IPS DF 6.9 (cell line): ENCODE measurements at places on chromosomes 7 and 10.

GRCh38 chr7:96034940-96035727 lies 262.8 kb downstream of the DYNC1I1 start:
- no peak for DNase-seq

DNA sequence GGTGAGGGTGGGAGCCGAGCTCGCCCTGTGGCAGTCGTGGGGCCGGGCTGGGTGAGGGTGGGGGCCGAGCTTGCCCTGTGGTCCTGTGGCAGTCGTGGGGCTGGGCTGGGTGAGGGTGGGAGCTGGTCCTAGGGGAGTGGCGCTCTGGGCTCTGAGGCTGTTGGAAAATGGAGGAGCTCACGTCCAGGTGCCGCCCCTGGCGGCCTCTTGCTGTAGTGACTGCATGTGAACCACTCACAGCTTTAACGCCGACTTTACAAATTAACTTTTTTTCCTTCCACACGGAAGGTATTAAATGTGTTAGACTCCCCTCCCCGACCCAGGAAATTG lies 312.6 kb downstream of the WDR37 start:
- peak; percentile 66 for DNase-seq

- no peak for DNase-seq
Measured at GRCh38 chr10:129193148-129193547, 273.9 kb upstream of the MGMT start.

GRCh38 chr7:82331234-82331633 lies 112.3 kb downstream of the CACNA2D1 start:
- no peak for DNase-seq

GRCh38 chr7:38594949-38595348 lies 36.2 kb downstream of the AMPH start:
- no peak for DNase-seq

DNA sequence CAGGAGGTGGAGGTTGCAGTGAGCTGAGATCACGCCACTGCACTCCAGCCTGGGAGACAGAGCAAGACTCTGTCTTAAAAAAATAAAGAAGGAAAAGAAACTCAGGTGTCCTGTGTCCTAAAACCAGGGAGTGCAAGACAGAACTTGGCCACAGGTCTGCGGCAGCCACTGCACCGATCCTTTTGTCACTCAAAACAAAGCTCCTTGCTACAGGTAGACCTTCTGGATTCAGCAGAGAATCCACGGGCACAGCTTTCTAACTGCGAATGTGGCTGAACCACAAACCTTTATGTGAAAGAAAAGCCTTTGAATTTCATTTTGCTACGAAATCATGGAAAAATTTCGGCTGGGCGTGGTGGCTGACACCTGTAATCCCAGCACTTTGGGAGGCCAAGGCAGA lies 634.9 kb downstream of the CALN1 start:
- DNase-seq = no peak

- DNase-seq = no peak
Measured at GRCh38 chr10:110597476-110597875, 30.0 kb downstream of the SMC3 start.

GRCh38 chr10:124221356-124222317 lies 128.2 kb upstream of the CHST15 start:
- DNase-seq = no peak

- no peak for DNase-seq
Measured at GRCh38 chr10:92753865-92754264, 64.1 kb downstream of the HHEX start.

DNA sequence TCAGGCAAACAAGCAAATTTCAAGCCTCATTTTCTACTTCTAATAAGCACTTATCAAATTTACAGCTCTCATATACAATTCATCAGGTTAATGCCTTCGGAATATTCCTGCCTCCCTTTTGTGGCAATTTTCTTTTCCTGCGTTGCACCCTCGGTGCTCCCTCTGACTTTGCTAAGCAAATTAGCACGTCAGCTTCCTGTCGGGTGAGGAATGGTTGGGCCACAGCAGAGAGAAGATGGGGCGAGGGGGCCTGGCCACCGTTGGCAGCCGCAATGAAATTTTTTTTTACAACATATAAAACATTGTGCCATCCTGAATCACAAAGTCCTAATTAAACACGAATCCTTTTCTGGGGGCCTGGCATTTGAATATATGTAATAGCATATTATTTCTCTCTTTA lies 28.1 kb downstream of the ELFN1 start:
- no peak for DNase-seq

DNA sequence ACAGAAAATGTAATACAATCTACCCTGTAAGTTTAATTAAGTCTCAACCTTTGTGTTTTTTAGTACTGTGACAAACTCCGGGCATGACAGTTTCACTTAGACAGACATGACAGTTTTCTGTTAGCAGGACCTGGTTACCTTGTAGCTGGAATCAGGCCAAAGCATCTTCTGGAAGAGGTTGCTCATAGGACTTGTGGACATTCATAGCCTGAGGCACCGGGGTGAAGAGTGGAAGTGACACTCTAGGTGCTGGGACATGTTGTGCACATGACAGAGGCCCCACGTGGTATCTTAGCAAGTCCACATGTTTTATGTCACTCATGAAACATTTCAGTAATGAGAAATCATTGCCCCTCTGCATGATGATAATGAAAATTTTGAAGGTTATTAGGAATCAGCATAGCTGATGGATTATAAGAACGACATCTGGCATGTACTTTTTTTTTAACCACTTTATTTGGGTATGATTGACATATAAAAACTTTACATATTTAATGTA lies 441.4 kb downstream of the CNTNAP2 start:
- DNase-seq = no peak

- DNase-seq = no peak
Measured at GRCh38 chr7:95471071-95471470, 14.7 kb upstream of the ASB4 start.

GRCh38 chr10:92068900-92069299 lies 145.3 kb downstream of the BTAF1 start:
- DNase-seq = no peak

DNA sequence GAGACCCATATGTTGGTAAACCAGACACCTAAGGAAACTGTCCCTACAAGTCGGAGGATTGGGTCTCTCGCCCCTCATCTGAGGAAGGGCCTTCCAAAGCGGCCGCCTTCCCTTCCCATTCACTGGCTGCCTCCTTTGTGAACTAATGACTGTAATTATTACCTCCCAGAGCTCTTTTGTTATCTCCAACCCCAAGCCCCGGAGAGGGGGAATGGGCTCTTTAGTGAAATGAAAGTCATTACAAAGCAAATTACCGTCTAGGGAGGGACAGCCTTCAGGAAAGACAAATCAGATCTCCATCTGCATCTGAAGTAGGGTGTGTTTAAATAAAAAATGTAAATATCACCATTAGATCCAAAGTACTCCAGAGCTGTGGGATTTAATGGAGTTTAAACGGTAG lies 2.6 kb upstream of the GAD2 start:
- no peak for DNase-seq

GRCh38 chr10:132064082-132064755 lies 1.5 kb upstream of the JAKMIP3 start:
- no peak for DNase-seq

GRCh38 chr7:30436046-30436445 lies 42.5 kb downstream of the NOD1 start:
- no peak for DNase-seq

GRCh38 chr10:9305018-9305655 lies 1250.6 kb downstream of the GATA3 start:
- DNase-seq = no peak

DNA sequence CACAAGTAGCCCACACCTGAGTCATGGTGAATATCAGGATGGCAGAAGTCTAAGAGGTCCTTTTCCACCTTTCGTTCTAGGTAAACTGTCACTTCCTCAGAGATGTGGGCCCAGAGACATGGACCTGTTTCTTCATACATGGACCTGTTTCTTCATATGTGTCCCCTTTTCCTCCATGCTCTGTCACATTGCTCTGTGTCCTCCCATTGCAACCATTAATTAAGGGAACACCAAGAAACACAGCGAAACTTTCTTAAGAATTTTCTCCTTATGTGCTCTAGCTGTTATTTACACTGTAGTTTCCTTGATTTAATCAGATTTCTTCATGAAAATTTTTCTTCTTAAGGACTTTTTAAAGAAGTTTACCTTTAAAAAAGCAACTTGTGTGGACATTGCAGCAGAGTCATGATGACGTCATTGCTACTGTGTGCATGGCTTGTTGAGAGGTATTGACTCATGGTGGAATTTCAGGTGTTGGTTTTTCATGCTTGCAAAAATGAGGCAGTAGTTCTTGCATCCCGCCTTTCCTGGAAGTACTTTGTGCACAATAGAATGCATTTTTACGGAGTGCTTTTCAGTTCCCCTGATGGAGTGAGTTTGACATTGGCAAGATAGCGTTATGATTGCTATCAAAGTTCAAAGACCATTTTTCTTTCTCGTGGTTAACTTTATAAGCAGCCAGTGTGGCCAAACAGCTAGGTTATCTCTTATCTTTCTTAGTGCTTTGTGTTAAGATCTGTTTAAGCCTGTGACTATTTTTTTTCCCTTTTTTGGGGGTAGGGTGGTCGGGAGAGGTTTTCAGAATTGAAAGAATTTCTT lies 37.7 kb downstream of the CFAP58 start:
- DNase-seq = no peak

DNA sequence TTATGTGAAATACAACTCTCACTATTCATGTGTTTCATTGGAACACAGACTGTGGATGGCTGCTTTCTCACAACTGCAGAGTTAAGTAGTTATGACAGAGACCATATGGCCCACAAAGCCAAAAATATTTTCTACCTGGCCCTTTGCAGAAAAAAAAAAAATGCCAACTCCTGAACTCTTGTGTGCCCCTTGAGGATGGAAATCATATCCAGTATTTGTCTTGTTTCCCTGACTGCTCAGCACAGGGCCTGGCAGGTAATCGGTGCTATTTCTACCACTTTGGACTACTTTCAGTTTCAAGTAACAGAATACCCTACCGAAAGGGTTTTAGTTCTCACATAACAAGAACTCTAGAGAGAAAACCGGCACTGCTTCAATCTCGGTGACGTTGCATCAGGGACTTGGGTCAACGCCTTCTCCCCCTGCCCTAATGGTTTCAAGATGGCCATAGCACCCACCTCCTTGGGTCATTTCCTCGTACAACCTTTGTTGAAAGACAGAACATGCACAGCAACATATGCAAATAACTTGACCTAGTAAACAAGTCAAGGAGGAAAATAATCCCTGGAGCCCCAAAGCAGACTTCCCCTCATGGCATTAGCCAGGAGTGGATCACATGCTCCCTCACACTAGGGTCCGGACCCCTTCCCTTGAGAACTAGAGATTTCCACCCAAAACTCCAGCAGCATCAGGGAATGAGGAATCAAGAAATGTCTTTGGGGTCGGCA lies 11.8 kb upstream of the GPNMB start:
- DNase-seq = no peak

- no peak for DNase-seq
Measured at GRCh38 chr7:48806731-48807130, 117.6 kb upstream of the CDC14C start.

GRCh38 chr7:150453181-150453580 lies 2.8 kb downstream of the GIMAP8 start:
- no peak for DNase-seq

- no peak for DNase-seq
Measured at GRCh38 chr7:147308539-147308938, 1191.9 kb downstream of the CNTNAP2 start.

DNA sequence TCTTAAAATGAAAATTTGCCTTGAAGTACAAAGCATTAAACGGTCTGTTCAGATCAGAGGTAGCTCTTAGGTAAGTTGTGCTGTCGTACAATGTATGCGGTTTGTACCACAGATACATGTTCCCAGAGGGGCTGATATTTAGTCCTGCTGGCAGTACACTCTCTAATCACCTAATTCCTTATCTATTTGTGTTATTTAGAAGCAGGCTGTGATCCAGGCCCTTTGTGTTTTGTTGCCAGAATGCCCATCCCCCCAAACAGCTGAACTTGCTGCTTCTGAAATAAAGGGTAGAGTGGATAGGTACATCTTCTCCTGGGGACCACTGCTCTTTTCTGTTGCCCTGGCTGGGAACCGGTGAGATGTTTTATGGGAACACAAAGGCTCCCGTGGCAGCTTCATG lies 84.5 kb downstream of the SND1 start:
- DNase-seq = no peak

DNA sequence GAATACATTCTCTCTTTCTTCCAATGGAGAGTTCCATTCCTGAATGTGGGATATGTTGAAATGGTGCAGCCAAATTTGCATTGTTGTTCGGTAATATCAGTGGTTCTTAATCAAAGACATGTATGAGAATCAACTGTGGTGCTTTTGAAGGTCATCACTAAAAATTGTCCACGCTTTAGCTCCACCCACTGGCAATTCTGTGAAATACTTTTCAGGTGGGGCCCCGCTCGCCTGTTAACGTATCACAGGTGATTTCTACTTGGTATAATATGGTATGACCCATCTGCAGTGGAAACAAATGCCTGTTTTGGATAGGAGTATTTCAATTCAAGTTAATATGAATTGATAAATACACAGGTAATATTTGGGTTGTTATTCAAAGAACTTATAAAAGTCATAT lies 178.4 kb downstream of the NSUN6 start:
- DNase-seq = no peak

DNA sequence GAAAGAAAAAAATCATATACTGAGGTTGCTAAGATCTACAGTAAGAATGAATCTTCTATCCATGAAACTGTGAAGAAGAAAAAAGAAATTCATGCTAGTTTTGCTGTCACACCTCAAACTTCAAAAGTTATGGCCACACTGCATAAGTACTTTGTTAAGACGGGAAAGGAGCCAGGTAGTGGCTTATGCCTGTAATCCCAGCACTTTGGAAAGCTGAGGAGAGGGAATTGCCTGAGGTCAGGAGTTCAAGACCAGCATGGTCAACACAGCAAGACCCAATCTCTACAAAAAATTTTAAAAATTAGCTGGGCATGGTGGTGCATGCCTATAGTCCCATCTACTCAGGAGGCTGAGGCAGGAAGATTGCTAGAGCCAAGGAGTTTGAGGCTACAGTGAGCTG lies 22.1 kb downstream of the CCDC186 start:
- no peak for DNase-seq

DNA sequence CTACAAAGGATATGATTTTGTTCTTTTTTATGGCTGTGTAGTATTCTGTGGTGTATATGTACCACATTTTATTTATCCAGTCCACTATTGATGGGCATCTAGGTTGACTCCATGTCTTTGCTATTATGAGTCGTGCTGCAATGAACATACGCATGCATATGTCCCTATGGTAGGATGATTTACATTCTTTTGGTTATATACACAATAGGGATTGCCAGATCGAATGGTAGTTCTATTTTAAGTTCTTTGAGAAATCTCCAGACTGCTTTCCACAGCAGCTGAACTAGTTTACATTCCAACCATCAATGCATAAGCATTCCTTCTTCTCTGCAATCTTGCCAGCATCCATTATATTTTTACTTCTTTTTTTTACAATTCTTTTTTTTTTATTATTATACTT lies 35.6 kb upstream of the FAM13C start:
- DNase-seq = no peak

- DNase-seq = no peak
Measured at GRCh38 chr7:38316733-38317360, 43.4 kb upstream of the TARP start.

- DNase-seq = no peak
Measured at GRCh38 chr7:106012184-106012583, 49.1 kb downstream of the CDHR3 start.

GRCh38 chr10:26357203-26357602 lies 80.9 kb upstream of the APBB1IP start:
- no peak for DNase-seq
